ENCODE measurements at places on chromosomes 5 and 9.

- no peak for DNase-seq
These were observed 435.8 kb upstream of the PAPPA start for GRCh38 chr9:115717711-115718173.

GRCh38 chr9:25029743-25030142 lies 484.0 kb upstream of the IZUMO3 start:
- DNase-seq: no peak

DNA sequence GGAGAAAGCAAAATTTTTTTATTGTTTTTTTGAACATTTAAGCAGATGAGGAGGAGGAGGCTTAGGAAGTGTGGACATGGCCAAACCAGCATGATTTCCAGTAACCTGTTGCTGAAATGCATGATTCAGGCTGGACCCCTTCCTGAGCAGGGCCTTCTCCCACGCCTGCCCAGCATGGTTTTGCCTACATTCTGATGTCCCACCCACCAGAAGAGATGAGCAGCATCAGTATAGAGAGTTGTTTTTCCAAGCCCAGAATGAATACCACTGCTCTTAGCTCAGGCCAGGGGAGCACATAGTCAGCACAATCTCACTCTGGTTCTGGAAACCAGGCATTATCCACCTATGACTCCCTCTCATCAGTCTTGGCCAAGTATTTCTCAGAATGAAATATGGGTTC lies 90.1 kb downstream of the PAPPA start:
- no peak for DNase-seq

- DNase-seq: no peak
These were observed 20.9 kb upstream of the NSD1 start for GRCh38 chr5:177112589-177113220.

DNA sequence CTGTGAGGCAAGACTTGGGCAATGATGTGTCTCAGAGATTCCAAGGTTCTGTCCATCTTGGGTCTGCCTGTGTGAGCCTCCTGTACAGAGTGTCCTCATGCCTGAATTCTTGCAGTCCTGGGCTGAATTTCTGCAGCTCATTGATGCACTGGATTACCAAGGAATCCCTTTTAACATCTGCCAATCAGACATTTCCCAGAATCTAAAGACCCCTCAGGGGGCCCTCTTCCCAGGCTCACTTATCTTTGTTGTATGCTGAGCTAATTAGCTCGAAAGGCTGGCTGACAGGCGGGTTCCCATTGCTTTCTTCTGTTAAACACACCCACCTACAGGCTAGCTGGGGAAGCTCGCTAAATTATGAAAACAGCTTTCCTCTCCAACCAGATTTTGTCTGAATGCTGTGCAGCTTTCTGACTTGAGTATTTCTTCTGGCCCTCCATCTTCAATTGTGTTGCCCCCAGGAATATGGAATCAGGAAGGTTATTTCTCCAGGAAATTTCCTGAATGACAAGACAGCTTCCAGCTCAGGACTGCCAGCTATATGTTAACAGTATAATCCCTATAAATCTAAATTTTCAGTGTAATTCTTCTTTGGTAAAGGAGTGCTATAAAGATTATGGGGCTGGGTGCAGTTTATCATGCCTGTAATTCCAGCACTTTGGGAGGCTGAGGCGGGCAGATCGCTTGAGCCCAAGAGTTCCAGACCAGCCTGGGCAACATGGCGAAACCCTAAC lies at the start of gene LIX1:
LIX1 (minus strand) TSS at position 91 of the 734 bp plus-strand sequence; CDS start at position 56, 35 bp downstream.
- no peak for DNase-seq
